Activated T-cell treated with anti-CD3 and anti-CD28 coated beads for 48 hours (primary cell): ENCODE measurements at places on chromosomes 13 and 19.
A peak's percentile ranks its signal among the peaks of the same experiment; 100 is the strongest.

DNA sequence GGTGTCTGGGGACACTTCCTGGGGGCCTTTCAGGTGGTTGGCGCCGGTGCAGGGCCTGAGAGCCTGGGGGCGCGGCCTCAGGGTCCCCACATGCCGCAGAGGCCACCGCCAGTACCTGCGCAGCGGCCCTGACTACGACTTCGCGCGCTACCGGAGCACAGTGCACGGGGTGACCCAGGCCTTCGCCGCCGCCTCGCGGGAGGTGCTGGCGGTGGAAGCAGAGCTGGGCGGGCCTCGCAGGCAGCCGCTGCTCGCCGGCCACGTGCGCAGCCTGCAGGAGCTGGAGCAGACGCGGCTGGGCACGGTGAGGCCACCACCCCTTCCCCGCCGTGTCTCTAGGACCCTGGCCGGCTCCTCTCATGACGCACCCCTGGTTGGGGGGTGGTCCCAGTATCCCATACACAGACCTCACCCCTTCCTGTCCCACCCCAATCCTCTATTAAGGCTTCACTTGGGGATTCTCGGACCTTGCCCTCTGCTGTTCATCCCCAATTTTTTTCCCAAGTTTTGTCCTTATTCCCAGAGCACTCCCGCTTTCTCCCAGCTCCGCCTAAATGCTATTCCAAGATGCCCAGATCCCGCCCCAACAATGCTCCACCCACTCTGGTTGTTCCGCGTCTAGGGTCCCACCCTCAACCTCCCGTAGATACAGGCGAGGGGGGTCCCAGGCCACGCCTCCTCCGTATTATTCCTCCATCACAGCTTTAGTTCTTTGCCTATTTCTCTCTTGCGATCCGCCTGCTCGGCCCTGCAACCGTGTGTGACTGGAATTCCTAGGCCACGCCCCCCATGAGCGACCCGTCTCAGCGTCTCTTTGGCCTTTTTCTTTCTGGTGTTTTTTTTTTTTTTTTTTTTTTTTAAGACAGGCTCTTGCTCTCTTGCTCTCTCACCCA, 1.0 kb downstream of the REX1BD start:
- DNase-seq: peak; percentile 70

DNA sequence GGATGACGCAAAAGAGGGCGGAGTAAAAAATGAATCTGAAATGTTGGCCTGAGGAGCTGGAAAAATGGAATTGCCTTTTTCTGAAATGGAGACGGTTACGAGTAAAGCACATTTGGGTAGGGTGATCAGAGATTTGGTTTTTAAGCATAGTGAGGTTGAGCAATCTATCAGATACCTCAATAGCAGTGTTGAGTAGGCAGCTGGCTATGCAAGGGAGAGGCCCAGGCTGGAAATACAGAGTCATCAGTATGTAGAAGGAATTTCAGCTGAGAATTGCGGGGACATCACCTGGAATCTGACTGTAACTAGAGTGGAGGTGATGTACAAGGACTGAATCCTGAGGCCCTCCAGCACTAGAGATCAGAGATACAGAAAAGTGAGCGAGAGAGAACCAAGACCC, 224.8 kb downstream of the LMO7 start:
- no peak for DNase-seq

DNA sequence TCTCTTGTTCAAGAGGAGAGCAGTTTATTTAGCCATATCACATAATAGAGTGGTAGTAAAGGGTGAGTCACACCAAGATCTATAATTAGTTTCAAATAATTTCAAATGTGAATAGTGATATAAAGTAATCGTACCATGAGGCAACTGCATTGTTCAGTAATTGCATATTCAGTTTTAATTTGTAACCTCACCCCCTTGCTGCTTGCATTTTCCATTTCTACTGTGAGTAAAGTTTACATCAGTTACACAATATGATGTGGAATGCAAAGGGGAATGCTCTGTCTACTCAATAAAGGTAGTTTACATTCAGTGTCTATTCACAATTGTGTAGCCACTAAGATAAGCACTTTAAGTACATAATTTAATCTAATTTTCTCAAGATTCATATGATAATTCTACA, 1695.7 kb upstream of the SPRY2 start:
- DNase-seq: no peak

DNA sequence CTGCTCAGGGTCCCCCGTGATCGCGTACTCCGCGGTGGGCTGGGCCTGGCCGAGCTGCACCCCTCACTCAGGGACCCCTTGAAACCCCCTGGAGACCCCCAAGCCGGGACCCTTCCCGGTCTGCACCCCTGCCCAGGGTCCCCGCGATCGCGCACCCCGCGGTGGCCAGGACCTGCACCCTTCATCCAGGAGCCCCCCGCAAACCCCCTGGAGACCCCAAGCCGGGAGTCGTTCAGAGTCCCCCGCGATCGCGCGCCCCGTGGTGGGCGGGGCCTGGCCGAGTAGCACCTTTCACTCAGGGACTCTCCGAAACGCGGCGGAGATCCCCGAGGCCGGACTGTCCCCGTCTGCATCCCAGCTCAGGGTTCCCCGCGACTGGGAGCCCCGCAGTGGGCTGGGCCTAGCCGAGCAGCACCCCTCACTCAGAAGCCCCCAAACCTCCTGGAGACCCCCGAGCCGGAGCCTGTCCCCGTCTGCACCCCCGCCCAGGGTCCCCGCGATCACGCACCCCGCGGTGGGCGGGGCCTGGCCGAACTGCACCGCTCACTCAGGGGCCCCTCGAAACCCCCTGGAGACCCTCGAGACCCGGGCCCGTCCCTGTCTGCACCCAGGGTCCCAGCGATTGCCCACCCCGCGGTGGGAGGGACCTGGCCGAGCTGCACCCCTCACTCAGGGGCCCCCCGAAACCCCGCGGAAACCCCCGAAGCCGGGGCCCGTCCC, 748 bp downstream of the LMNB2 start:
- peak; percentile 45 for DNase-seq

DNA sequence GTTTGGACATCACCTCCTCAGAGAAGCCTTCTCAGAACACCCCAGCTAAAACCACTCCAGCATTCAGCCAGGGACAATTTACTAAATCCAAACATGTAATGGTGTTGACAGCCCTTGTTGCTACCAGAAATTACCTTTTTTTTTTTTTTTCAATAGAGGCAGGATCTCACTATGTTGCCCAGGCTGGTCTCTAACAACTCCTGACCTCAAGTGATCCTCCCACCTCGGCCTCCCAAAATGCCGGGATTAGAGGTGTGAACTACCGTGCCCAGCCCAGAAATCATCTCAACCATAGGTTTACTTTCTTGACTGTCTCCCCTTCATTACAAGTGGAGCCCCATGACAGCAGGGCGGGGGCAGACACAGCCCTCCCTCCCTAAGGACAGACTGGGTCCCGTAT, 9.2 kb downstream of the CLIP3 start:
- DNase-seq: no peak

DNA sequence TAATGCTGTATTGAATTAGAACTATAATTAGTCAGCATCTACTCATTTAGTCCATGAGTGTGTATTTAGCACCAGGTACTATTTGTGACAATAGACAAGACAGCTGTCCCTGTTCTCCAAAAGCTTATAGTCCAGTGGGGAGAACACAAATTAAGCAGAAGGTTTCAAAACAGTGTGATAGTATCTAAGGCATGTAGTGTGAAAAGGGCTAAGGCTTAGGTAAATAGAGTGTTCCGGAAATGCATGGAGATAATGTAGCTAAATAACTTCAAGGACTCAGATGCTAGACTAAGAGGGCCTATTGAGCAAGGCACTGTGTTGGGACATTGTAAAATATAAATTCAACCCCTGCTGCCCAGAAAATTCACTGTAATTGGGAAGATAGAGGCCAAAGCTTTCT, 144.1 kb upstream of the MIR17HG start:
- DNase-seq: no peak

DNA sequence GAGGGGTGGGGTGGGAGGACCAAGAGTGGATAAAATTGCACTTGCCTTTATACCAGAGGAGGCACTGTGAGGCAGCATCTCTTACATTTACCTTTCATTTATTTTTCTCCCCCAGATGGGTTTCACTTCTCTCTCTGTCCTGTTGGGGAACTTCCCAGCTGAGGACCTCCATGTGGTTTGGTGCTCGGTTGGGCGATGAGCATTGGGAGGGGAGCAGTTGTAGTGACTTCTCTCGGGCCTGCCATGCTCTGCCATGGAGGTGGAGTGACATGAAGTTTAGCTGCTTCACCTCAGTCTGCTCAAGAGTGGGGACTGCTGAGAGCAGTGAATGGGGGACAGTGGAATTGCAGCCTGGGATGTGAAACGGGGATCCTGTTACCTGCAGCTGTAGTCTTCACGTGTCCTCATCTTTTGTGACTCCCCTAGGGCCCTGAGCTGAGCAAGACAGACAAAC, 23.1 kb upstream of the CXCL17 start:
- no peak for DNase-seq

DNA sequence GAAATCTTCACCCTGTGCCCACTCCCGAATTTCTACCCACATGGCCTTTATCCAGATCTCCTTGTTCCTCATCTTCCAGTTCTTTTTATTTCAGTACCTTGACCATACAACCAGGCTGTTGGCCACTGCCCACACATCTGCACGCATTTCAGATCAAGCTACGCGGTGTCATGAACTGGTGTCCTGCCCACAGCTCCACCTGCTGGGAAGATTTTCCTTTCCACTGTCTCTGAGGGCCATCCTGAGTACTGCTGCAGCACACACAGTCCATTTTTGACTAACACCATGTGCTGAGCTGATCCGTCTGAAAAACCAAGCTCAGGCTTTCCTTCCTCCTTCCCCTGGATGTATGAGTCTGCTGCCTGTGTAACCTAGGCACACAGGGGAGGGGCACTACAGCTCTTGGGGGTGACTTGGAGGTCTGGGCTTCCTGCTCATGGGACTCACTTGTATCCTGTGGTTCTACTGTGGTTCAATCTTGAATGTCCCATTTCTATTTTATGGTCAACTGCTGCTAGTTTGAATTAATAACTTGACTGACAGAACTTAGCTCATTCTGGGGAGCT, 71.9 kb downstream of the WASF3 start:
- no peak for DNase-seq

- DNase-seq: no peak
These were observed 272.2 kb upstream of the KLF12 start for GRCh38 chr13:74406420-74406819.

DNA sequence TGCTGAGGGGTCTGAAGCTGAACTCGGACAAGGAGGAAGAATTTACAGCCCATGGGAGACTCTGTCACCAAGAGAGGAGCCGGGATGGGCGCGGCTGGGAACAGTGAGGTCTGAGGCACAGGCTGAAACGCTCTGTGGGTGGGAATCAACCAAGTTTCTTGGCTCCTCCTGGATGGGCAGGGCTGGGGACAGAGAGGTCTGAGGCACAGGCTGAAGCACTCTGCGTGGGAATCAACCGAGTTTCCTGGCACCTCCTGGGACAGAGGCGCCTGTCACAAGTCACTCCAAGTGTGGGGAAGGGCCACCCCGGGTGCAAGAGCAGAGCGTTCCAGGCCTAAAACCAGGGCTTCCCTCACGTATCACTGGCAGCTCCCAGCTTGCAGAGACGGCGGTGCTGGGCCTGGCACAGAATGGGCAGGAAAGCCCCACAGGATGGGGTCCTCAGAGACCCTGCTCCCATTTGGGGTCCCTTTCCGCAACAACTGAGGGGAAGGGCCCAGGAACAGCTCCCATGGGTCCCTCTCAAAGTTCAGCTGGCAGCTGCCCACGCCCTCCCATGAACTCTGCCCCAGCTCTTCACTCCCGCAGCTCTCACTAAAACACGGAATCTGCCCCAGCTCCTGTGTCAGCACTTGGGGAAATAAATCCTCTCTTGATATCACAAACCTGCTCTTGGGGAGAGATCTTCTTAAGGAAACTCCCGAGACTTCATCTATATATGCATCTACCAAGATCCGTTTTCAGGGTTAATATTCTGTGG, 18.5 kb downstream of the AP3D1 start:
- DNase-seq: no peak

DNA sequence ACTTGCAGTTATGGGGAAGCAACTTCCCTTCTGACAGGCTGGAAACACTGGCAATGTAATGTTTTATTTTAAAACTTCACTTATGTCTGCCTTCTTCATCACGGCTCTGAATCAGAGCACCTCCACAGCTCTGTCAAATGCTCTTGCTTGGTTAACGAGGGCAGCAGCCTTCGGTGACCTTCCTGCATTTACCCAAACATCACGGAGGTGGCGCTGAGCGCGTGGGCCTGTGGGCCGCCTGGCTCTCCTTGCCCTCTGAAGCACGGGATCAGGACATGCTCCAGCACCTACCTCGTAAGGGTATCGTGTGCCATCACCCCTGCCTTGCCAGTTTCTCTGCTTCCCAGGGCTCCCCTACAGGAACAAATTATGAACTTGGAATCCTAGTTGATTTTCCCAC, 310.0 kb downstream of the TEX29 start:
- no peak for DNase-seq

GRCh38 chr13:76214001-76214400, 577.9 kb downstream of the LMO7 start:
- DNase-seq: no peak

DNA sequence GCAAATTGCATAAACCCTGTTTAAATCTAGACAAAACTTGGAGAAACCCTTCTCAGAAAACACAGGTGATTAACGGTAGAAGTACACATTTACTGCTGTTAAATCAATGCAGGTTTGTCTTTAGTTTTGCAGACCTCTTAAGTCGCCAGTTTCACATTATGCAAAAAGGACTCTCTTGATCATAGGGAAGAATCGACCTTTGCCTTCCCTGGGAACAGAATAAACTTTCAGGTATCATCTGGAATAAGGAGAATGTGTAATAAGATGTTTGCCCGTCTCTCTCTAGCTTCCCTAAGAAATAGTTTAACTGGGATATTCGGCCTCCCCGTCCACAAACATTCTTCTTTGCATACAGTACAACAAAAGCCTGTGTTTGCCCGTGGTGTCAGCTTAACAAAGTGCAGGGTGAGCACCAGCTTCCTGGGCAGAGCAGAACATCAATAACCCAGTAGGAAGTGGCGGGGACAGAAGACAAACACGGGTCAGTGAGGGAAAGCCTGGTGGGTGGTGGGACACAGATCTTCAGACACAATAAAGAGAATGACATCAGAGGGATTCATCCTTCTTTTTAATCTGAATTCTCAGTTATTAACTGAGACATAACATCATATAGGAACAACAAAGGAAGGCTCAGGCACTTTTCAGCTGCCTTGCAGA, 1077.7 kb upstream of the SLC10A2 start:
- no peak for DNase-seq

- DNase-seq: no peak
These were observed 13.6 kb upstream of the FBXO17 start for GRCh38 chr19:38989066-38989605.

- peak; percentile 32 for DNase-seq
These were observed 27.2 kb downstream of the GPX4 start for GRCh38 chr19:1130771-1131717.

DNA sequence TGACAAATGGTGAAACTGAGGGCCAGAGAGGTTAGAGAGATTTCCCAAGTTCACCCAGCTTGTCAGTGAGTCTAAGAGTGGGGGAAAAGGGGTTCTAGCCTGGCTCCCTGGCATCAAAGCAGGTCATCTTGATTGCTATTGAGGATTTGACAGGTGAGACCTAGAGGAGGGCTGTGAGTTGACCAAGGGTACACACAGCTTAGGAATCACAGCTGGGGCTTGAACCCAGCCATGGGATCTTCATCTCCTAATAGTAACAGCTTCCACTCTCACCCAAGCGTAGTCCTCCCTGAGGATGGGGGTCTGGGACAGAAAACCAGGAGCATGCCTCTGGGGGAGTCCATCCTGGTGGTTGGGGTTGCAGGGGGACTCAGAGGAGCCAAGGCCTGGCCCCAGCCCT, 6.8 kb downstream of the CYP4F8 start:
- no peak for DNase-seq
